Renal cortical epithelial cell (primary cell): ENCODE measurements at places on chromosomes 3 and 15. TPM values are rescaled to one million over a fixed set of nuclear protein-coding genes. Genes with fewer than 3 reads are reported as not detected.

DNA sequence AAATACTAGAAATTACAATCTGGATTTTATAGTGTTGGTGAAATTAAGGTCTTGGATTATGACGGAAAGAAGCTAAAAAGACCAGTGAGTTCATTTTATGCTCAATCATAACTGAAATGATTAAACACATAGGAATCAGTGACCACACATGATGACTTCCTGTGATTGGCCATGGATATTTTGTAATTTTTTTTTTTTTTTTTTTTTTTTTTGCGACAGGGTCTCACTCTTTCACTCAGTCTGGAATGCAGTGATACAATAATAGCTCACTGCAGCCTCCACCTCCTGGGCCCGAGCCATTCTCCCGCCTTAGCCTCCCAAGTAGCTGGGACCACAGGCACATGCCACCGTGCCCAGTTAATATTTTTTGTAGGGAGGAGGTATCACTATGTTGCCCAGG, 47.4 kb downstream of the PAQR5 start:
- DNase-seq, result no peak

GRCh38 chr15:91529534-91529933, 324.0 kb upstream of the SLCO3A1 start:
- DNase-seq, result no peak

SLC51B gene
- 0.15 TPM in 1 of 2 replicates, not detected in the other for total RNA-seq

DNA sequence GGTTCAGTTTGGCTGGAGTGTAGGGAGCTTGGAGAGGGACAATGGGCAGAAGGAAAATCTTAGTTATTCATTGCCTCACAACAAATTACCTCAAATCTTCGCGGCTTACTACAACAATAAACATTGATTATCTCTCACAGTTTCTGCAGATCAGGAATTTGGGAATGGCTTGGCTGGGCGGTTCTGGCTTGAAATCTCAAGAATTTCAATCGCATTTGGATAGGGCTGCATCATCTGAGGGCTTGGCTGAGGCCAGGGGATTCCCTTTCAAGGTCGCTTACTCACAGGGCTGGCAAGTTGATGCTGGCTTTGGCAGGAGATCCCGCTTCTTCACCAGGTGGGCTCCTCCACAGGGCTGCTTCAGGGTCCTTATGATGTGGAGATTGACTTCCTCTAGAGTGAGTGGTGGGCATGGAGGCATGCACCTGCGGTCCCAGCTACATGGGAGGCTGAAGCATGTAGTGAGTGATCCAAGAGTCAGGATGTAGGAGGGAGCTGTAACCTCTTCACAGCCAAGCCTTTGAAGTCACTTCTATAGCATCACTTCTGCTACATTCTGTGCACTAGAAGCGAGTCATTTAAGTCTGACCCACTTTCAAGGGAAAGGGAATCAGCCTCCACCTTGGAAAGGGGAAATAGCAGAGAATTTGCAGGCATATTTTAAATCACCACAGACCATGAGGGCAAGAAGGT, 63.1 kb downstream of the CDC25A start:
- DNase-seq, result peak; percentile 78

CYP11A1 gene
- total RNA-seq, result 0.20 TPM in 1 of 2 replicates, not detected in the other

CALML4 gene
- total RNA-seq, result 1.3 and 1.6 TPM in 2 replicates

- no peak for DNase-seq
These were observed at the start of gene LRRC2 for GRCh38 chr3:46566040-46566641. LRRC2 (minus strand) TSS chr3:46566302; CDS start chr3:46551591, 14,711 bp downstream.

SLC22A14 gene
- 0.45 TPM in 1 of 2 replicates, not detected in the other for total RNA-seq

DNA sequence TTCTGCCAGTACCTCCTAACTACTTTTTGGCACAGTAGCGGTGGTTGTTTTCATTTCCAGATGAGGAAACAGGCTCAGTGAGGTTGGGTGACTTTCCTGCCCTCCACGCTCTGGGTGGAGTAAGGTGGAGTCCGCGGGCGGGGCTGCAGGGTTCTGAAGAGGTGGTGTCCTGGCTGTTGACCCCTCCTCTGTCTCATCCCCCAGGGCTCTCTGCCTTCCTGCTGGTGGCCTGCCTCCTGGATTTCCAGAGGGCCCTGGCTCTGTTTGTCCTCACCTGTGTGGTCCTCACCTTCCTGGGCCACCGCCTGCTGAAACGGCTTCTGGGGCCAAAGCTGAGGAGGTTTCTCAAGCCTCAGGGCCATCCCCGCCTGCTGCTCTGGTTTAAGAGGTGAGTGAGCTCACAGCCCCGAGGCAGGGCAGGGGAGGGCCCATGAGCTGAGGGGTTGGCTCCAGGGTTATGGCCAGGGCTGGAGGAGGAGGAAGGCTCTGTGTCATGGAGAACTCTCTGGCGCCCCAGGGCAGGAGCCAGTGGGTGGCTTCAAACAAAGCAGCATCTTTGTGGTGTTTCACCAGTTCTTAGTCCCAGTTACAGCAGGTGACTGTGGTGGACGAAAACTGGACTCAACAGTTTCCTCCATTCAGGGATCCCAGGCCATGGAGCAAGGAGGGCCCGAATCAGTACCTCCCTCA, 10.4 kb downstream of the SLC28A1 start:
- no peak for DNase-seq

GRCh38 chr15:73630921-73631362, 2.2 kb downstream of the NPTN start:
- no peak for DNase-seq

MFAP1 gene
- 34.7 and 54.1 TPM in 2 replicates for total RNA-seq

DNA sequence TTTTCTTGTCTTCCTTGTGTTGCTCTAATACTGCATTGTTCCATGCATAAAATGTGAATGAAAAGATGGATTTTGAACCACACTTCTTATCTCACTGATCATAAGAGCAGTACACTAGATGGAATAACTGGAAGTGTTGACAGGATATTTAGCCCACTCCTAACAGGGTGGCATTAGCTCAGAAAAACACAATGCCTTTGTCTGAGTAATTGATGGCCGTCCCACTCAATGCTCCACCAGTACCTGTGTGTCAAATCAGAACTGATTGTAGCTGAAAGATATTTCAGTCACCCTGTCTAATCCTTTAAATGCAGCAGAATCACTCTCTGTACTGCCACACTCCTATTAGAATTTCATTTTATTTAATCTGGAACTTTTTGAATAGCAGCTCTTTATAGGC, 526.5 kb downstream of the UNC13C start:
- DNase-seq, result no peak

- peak; percentile 44 for DNase-seq
These were observed 4.0 kb downstream of the PATL2 start for GRCh38 chr15:44706946-44707636.

DNA sequence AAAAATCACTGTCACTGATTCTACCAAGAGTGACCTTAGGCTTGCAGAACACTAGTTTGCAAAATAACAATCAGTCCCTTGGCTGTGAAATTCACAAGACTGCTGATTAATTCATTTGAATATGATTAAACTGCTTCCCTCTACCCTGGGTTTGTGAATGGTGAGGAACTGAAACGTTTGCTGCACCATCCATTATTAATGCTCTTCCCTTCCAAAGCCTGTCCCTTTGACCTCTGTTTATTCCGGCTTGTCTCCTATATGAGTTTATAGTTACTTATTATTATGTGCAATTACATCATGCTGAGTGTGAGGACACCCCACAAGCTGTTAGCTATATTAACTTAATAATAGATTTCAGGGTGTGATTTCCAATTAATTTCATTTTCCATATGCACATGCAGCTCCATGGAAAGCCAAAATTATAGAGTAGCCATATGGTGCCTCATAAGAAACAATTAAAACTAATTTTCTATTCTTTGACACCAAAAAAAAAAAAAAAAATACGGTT, 96.5 kb downstream of the SUCLG2 start:
- no peak for DNase-seq

OSBPL10 gene
- 17.0 and 78.3 TPM in 2 replicates for total RNA-seq

DNA sequence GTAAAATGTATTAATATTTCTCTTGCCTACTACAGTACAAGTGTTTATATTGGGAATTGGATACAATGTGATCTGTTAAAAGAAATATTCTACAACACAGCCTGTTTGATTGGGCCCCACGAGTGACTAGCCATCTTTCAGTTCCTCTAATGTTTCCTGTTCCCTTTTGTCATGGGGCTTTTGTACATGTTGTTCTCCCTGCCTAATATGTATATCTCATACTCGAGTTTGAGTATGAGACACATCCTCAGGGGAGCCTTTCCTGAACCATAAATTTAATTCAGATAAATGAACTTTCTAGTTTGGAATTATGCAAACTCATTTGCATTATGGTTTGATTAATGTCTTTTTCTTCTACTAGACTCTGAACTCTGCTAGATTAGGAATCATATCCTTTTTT, 65.5 kb downstream of the MEF2A start:
- no peak for DNase-seq

ACTRT3 gene
- total RNA-seq, result 12.3 and 14.3 TPM in 2 replicates
